ENCODE measurements at places on chromosomes 16 and 17. TPM values are rescaled to one million over a fixed set of nuclear protein-coding genes. Genes with fewer than 3 reads are reported as not detected.

DNA sequence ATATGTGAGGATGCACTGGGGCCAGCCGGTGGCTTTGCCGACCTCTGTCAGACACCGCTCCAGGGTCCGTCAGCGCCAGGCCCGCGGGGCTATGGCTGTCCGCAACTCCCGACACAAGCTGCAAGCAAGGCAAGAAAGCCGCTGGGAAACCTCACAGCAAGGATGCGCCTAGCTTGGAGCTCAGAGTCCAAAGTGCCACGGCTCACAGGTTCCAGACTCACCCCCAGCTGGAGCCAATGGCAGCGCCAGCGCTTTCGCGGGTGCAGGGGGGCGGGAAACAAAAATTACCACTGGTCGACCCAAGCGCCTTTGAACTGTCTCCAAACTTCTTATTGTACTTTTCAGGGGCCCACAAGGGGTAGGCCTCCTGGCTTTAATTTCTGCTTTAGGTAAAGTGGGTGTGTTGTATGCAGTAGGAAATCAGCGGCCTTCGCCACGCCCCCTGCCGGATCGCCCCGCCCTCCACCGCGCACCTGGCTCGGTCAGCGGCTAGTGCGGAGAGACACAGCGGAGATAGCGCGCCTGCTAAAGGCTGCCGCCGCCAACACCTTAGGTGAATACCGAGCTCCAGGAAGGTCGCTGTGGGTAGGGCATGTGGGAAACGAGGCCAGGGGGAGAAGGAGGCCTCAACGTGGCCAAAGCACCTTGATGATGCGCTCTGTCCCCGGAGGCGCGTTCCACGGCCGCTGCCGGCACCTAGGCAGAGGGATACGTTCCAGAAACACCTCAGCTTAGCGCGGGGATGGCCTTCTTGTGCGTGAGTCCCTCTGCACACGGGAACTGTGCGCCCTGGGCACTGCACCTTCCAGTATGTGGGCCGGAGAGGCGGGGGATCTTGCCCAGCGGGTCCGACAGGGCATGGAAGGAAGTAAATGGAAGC is 61.0 kb upstream of the RBL2 start:
- H3K27me3 ChIP-seq, result no peaks in the 10 kb centered on the region
- no peak overlapping the region for H3K4me3 ChIP-seq
- H3K36me3 ChIP-seq, result no peaks in the 10 kb centered on the region
- H3K27ac ChIP-seq, result peak overlapping the region; percentile 41
- DNase-seq, result peak; percentile 89
- H3K4me1 ChIP-seq, result peaks cover 37% of the 10 kb centered on the region

DNA sequence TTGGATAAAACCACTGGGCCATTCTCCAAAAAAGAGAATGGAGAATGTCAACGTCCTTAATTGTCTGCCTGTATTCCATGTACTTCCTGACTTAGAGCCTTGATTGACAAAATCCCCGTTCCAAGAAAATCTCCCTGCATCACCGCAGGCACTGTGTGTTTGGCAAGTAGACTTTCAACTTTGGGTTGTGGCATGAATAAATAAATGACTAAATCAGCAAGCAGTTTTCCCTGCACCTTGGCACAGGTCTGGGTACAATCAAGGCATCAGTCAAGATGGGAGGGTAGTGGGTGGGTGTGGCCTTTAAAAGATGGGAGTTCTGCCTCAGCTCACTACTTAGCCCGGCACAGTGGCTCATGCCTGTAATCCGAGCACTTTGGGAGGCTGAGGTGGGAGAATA is 248.5 kb upstream of the RPL38 start:
- H3K4me3 ChIP-seq, result no peak overlapping the region
- H3K36me3 ChIP-seq, result no peaks in the 10 kb centered on the region
- no peak overlapping the region for H3K27ac ChIP-seq
- no peak for DNase-seq

- no peak overlapping the region for H3K4me3 ChIP-seq
- H3K27ac ChIP-seq, result no peak overlapping the region
- H3K4me1 ChIP-seq, result no peaks in the 10 kb centered on the region
- no peaks in the 10 kb centered on the region for H3K36me3 ChIP-seq
- DNase-seq, result no peak
Observed at GRCh38 chr17:6323626-6324356, 111.1 kb downstream of the AIPL1 start.

GRCh38 chr16:68479271-68479670 is 31.0 kb upstream of the SMPD3 start:
- no peak overlapping the region for H3K4me3 ChIP-seq
- no peak for DNase-seq
- no peaks in the 10 kb centered on the region for H3K27me3 ChIP-seq

FOXO3B gene
- 2.0 TPM for total RNA-seq

TMEM100 gene
- not detected for total RNA-seq

All from activated naive CD4-positive, alpha-beta T cell treated with anti-CD3 and anti-CD28 coated beads for 36 hours (primary cell).